Temporal lobe (tissue), 4 donors: ENCODE measurements at places on chromosomes 6 and 20. TPM values are rescaled to one million over a fixed set of nuclear protein-coding genes. Genes with fewer than 3 reads are reported as not detected.

Gene NRN1
- 9.6 TPM for total RNA-seq

Gene C6orf132
- under 0.01 TPM for total RNA-seq

Gene PEX7
- 6.6 TPM for total RNA-seq

Gene CLDN20
- total RNA-seq, result not detected

Gene FAM217A
- not detected for total RNA-seq

Gene SNAI1
- total RNA-seq, result not detected

Gene COL9A1
- total RNA-seq, result 4.7 TPM

Gene ARMC12
- total RNA-seq, result 0.25 TPM

Gene C20orf141
- not detected for total RNA-seq

Gene CAGE1
- not detected for total RNA-seq

Gene SPO11
- total RNA-seq, result not detected

Gene BMP2
- 6.1 TPM for total RNA-seq

Gene BHLHE23
- 0.25 TPM for total RNA-seq

Gene CRIP3
- 3.0 TPM for total RNA-seq

Gene SH3BGRL2
- 16.5 TPM for total RNA-seq

Gene CALHM4
- not detected for total RNA-seq

Gene HRH3
- total RNA-seq, result 0.49 TPM
